HTR-8/SVneo (cell line): ENCODE measurements at places on chromosomes 2 and 18.

GRCh38 chr2:219368690-219369191, 19.0 kb downstream of the DNPEP start:
- peak; percentile 52 for DNase-seq

GRCh38 chr2:54969940-54970338, 80.3 kb downstream of the RTN4 start:
- DNase-seq = no peak

DNA sequence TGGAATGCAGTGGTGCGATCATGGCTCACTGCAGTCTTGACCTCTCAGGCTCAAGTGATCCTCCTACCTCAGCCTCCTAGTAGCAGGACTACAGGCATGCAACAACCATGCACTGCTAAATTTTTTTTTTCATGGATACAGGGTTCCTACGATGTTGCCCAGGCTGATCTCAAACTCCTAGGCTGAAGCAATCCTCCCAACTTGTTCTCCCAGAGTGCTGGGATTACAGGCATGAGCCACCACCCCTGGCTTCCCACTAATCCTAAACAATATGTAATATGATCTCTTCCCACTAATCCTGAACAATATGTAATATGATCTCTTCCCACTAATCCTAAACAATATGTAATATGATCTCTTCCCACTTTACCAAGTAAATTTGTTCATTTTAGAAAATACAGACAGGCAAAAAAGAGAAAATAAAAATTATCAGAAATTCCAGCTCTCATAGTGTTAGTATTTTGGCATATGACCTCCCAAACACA, 33.7 kb upstream of the C18orf32 start:
- DNase-seq = no peak

DNA sequence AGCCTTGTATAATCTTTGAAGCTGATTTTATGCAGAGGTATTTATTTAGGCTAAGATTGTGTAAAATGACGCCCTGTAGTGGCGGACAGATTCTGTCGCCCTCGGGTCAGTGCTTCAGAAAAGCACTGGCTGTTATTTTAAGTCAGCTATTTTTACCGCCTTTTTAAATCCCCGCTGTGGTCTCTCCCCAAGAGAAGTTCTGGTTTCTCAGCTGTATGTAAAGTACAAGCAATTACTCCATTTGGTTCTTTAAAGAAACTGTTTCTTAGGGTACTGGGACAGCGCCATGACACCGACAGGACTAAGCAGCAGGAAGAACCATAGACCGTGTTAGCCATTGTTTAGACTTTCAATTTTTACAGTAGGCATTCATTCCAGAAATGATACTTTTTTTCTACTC, 65.0 kb downstream of the UGGT1 start:
- DNase-seq = no peak

- DNase-seq = no peak
Measured at GRCh38 chr2:23468474-23469141, 83.6 kb downstream of the KLHL29 start.

DNA sequence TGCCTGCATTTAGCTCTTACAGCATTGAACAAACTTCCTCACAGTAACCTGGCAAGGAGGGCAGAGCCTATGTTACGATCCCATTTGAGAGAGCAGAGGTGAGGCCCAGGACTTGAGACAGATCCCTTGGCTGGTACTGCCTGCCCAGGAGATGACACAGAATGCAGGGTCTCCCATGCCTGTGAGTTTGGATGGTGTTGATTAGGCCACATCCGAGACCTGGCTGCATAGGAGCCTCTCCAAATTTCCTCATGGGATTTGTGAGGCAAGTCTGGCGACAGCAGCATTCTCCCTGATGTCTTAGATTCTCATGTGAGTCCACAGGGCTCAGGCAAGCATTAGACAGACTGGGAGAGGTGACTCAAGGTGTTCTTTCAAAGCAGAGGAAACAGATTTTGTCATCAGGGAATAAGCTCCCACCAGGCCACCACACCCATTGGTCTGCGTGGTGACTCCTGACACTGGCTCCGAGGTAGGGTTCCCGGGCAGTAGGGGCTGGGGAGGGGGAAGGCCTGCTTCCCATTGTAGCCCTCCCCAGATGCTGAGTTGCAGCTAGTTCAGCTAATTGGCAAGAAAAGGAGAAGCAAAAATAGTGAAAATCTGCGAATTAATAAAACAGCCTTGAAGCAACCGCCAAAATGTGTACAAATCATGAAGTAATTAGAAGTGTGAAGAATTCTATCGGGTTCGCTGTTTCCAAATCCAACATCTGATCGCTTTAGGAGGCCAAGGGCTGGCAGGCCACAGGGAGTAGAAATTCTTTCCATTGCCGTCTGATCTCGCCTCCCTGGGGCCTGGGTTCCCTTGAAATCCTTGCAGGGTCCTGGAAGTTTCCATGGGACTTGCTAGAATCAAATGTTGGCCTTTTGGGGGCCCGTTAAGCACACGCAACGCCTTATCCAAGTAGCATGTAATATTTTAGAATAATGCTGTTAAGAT, 68.0 kb downstream of the MAPK4 start:
- no peak for DNase-seq

GRCh38 chr2:237012577-237013267, 73.0 kb upstream of the COPS8 start:
- no peak for DNase-seq

DNA sequence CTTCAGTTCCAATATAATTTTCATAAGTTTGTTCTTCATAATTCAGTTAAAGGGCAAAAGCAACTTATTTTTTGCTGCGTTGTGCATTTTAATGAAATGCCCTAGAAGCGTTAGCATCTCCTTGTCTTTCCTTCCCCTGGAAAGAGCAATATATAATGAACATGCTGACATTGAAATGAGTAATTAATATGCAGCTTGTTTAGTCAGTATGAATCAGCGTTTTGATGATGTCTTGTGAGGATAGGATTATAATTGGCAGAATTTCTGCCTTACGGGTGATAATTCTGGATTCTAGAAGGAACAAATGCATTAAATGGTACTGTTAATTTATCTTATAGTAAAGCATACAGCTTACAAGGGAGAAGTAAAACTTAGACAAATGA, 152.3 kb upstream of the MMADHC start:
- no peak for DNase-seq

GRCh38 chr2:68756178-68756577, 21.6 kb downstream of the ARHGAP25 start:
- no peak for DNase-seq

DNA sequence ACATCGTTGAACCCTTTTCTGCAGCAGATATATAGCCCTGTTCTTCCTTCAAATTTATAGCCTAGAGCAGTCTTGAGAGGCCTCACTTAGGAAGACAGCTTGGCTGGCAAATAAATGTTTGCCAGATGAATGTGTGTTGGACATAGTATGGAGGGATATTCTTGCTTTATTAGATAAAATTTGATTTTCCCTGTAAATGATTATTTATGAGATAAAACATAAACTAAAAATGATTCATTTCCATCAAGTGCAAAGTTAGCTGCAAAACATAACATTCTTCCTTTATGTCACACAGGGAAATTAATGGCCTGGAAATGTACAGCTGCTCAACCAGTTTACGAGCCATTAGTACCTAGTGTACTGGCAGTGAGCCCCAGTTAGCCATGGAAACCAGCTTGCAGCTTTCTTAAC, 82.5 kb downstream of the LIMS1 start:
- no peak for DNase-seq

DNA sequence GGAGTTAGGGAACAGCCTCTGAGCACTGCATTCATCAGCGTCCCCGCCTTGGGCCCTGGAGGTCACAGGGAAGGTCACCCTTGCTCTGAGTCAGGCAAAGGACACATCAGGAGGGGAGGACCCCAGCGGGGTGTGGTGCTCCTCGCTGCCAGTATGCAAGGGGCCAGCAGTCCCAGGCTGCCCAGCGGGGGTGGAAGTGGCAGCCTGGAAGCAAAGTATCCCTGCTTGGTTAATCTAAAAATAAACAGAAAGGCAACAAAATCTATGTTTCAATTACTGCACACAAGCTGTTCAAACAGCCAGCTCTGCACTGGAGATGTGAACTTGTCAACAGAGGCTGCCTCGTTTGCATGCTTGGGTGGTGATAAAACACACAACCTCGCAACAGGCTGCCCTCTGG, 164.1 kb downstream of the KLHL29 start:
- DNase-seq = no peak

GRCh38 chr2:201059961-201060755, 11.3 kb downstream of the HYCC2 start:
- DNase-seq = no peak
